ENCODE measurements at places on chromosomes 1 and 21.

GRCh38 chr1:242431786-242432185 lies 92.7 kb downstream of the PLD5 start:
- DNase-seq: no peak

GRCh38 chr1:3733094-3733882 lies 19.0 kb upstream of the CCDC27 start:
- no peak for DNase-seq

GRCh38 chr1:161190962-161191521 lies 7.8 kb downstream of the ADAMTS4 start:
- DNase-seq: no peak

- no peak for DNase-seq
These were observed 71.8 kb downstream of the EPHB2 start for GRCh38 chr1:22782406-22782805.

DNA sequence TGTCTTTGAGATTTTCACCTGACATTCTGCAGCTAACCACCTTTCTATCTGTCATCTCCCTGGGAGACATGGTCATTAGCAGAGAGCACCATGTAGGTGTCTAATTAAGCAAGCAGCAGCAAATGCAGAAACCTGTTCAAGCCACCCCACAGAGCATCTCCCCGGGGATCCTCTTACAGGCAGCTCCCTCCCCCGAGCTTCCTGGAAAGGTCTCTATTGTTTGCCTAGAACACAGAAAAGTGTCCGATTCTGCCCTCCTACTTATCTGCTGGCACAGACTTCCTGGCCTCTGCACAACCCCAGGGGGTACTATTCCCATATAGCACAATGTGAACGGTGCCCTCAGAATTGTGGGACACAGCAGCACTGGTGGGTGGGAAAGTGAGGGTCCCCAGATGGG lies 46.1 kb downstream of the PLEKHA6 start:
- no peak for DNase-seq

DNA sequence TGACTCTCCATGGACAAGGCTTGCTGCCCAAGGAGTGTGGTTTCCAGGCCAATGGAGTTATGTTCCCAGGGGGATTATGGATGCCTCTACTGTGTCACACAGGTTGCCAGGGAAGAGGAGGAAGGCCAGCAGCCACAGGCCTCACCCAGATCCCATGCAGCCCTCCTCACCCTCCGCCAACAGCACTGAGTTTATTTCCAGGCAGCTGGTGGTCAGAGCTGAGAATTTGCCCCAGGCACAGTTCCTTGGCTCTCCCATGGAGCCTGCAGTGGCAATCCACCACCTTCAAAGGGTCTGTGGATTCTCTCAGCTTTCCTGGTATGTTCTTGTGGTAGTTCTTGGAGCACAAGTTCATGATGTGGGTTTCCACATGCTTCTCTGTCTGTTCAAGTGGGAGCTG lies 79.2 kb downstream of the NTNG1 start:
- no peak for DNase-seq

DNA sequence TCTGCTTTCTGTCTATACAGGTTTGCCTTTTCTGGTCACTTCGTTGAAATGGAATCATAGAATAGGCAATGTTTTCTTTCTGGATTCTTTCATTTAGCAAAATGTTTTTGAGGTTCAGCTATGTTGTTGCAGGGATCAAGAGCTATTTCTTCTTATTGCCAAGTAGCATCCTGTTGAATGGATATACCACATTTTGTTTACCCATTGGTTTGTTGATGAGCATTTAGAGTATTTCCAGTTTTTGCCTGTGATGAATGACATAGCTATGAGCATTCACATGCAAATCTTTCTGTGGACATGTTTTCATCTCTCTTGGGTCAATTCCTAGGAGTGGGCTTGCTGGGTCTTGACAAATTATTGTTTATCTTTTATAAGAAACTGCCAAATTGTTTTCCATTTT lies 115.5 kb downstream of the ACTL8 start:
- DNase-seq: no peak

- DNase-seq: no peak
These were observed 70.2 kb upstream of the ERRFI1 start for GRCh38 chr1:8096105-8097011.

GRCh38 chr1:44604157-44604955 lies 69.9 kb downstream of the TMEM53 start:
- DNase-seq: no peak

DNA sequence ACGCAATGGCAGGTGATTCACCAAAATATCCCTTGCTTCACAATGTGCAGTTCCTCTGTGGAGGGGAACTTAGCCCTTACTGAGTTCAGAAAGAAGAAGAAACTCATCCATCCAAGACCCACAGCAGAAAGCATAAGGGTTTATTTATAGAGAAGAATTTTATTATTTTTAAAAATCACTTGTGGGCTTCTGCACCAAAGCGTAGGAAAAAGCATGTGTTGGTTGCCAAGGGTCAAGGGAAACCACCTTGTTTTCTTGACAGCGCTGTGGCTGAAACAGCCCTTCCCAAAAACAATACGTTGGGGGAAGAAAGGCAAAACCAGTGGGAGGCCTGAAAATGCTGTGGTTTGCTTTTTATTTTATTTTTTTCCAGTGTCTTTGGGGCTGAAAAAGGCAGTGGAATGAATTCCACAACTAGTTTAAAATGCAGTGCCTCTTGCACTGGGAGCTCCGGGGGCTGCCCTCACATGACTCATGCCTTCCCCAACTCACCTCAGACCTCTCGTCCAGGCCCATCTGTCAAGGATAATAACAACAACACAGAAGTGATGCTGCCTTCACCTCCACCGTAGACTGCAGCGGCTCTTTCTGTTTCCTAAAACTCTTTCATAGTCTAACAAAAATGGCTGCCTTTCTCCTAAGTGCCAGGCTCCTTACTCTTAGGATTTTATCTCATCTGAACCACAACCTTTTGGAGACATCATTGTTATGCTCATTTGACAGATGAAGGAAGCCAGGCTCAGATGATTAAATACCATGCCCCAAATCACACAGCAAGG lies 224.2 kb upstream of the JUN start:
- no peak for DNase-seq

GRCh38 chr1:222026280-222026679 lies 284.4 kb upstream of the DUSP10 start:
- DNase-seq: no peak

DNA sequence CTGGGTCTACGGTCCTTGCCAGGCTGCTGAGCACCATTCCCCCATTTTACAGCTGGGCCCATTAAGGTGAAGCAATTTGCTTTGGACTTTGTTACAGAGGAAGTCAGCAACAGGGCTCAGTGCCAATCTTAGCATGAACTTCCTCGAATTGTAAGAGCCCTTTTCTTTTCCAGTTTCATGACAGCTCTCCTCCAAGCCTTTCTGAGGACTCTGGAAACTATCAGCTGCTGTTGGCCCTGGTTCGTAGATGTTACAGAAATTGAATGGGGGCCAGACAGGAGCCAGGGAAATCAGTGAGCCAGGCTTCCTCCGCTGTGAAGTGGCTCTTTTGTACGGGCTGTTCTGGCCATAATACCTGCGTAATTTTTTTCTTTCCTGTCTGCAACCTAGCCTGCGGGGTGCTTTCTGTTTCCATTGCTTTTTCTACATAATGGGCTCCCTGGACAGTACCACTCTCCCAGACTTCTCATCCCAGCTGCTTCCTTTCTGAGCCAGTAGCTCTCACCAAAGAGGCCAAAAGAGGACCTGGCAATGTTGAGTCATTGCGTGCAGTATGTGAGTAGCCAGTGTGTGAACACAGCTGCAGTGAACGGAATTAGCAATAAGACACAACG lies 386.3 kb downstream of the DISC1 start:
- DNase-seq: no peak

GRCh38 chr1:201370500-201370899 lies 7.0 kb downstream of the TNNT2 start:
- no peak for DNase-seq

DNA sequence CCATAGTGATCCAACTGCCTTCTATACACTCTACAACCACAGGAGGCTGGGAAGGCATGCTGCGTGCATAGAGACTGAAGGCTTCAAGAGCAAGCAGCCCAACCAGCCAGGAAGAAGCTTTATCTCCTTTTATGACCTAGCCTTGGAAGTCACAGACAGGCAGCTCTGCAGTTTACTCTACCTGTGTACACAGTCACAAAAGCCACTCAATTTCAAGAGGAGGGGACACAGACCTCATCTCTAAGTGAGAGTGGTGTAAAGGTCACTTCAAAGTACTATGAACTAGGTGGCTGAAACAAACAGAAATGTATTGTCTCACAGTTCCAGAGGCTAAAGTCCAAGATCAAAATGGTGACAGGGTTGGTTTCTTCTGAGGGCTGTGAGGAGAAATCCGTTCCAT lies 69.6 kb upstream of the GJB5 start:
- DNase-seq: no peak

- DNase-seq: no peak
These were observed 9.5 kb downstream of the SCCPDH start for GRCh38 chr1:246733704-246734103.

DNA sequence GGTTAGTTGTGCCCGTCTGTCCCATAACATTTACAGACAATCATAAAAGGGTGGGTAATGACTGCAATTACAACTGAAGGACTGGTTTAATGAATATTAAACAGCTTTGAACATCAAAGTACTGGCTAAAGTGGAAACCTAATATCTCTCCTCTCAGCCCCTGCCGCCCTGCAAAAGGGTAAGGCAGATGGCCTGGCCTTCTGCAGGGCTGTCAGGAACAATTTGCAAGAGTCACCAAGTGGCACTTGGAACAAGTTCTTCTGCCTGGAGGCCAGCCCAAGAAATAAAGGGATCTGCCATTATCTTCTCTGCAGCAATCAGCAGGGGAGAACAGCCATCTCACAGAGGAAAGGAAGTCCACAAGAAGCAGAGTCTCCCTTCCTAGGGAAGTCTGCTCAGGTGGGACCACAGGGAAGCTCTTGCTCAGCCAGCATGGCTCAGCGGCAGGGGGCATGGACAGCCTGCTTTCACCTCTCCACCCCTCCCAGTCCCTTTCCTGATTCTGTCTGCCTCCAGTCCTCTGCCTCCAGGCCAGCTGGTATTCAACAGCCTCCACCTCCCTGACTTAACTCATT lies 96.1 kb downstream of the TRABD2B start:
- no peak for DNase-seq

GRCh38 chr1:170064821-170065220 lies 9.7 kb downstream of the KIFAP3 start:
- DNase-seq: no peak

GRCh38 chr1:1063945-1064831 lies 9.9 kb downstream of the RNF223 start:
- peak; percentile 71 for DNase-seq

- no peak for DNase-seq
These were observed 8.8 kb downstream of the RBM34 start for GRCh38 chr1:235152235-235152634.

GRCh38 chr1:119943216-119943615 lies 46.9 kb upstream of the ADAM30 start:
- DNase-seq: no peak

GRCh38 chr1:88680911-88681622 lies 3.0 kb upstream of the PKN2 start:
- no peak for DNase-seq

GRCh38 chr1:26307363-26307781 lies 936 bp upstream of the UBXN11 start:
- no peak for DNase-seq

DNA sequence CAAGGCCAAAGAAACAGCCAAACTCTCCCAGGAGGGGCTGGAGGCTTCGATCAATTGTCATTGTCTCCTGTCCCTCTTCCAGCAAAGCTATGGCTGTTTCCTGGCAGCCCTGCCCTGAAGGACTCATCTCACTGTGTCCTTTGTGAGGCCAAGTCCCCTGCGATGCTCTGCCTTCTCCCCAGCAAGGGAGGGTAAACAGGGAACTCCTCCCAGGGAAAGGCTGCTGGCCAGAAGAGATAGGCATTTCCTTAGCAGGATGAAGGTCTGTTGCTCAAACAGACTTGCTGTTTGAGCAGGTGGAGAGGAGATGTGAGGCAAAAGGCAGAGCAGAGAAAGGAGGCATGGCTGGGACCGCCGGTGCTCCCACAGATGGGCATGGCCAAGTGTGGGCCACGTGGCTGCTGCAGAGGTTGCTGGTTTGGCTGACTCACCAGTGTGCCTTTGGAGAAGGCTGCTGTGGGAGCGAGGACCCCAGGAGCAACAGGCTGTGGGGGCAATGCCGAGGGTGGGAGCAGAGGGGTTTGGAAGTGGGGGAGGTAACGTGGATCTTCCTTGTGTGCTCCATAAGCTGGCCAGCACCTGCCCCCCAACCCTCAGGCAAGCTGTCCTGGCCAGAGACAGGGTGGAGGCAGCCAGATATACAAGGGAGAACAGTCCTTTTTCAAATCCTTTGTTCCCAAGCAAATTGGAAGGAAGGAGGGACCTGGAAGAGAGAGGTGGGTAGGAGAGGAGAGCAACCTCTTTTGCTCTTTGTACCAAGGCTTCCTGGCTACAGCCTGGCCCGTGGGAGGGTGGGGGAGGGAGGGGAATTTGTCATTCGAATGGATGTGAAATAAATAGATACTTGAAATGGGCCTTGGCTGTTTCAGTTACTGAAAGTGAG lies 449.8 kb downstream of the SIPA1L2 start:
- no peak for DNase-seq

DNA sequence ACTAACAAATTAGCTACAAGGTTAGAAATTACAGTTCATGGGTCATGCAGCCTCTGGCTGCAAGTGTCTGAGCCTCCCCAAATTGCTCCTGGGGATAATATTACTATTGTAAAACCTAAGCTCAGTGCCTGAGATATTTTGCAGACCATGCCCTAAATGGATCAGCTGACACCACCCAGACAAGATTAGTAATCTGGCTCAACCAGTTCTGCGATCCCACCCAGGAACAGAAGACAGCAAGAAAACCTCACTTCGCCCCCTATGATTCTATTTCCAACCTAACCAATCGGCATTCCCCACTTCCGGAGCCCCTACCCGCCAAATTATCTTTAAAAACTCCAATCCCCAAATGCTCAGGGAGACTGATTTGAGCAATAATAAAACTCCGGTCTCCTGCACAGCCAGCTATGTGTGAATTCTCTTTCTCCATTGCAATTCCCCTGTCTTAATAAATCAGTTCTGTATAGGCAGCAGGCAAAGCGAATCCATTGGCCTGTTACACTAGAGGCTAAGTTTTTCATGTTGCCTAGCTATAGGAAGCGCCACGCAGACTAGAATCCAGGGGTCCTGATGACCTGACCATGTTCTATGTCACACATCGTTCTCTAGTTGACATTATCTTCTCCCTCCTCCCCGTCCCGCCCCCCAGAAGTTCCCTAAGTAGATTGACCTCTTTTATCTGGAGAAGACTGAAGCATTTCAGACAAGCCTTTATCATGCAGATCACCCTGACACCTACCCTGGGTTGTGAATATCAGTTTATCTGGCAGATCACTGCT lies 22.4 kb upstream of the ZFYVE9 start:
- DNase-seq: no peak

Data from stimulated activated CD8-positive, alpha-beta memory T cell treated with anti-CD3 and anti-CD28 coated beads, Interleukin-7, amount 100 ng/mL, for 1 hour (primary cell).